Stimulated activated CD4-positive, alpha-beta T cell treated with anti-CD3 and anti-CD28 coated beads, Interleukin-1b, Interleukin-23, amount 100 ng/mL, for 24 hours (primary cell): ENCODE measurements at places on chromosomes 12 and 14.

DNA sequence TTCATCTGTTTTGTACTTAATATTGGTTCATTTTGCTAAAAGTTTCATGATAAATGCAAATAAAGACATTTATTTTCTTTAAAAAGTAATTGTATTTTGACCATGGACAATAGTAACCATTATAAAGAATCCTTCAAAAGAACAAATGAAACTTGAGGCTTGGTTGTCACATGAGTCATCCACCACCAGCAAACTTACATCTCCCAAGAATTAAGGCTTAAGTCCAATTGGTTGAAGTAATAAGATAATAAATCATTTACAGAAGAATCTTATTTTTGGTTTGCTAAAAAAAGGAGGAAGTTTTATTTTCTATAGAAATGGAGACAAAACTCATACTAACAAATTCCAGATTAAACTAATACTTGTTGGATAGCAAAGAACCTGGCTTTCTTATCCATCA, 84.8 kb upstream of the KITLG start:
- no peak for DNase-seq

GRCh38 chr14:81313200-81313599, 86.9 kb downstream of the STON2 start:
- no peak for DNase-seq

DNA sequence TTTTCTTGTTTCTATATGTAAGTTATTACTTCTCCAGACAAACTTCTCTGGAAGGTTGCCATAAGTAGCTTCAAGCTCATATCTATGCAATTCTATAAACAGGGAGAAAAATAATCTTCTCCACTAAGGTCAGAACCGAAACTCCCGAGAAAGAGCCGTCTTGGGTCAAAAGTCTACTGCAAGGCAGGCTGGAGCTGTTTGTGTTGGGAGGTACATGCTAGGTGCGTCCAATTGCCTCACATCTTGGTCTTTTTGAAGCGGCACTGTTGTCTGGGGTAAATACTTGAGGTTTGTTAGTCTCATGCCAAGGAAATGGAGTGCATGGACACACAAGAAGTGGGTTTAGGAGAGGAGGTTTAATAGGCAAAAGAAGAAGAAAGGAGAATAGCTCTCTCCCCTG, 674.7 kb upstream of the TMEM132C start:
- DNase-seq = no peak

DNA sequence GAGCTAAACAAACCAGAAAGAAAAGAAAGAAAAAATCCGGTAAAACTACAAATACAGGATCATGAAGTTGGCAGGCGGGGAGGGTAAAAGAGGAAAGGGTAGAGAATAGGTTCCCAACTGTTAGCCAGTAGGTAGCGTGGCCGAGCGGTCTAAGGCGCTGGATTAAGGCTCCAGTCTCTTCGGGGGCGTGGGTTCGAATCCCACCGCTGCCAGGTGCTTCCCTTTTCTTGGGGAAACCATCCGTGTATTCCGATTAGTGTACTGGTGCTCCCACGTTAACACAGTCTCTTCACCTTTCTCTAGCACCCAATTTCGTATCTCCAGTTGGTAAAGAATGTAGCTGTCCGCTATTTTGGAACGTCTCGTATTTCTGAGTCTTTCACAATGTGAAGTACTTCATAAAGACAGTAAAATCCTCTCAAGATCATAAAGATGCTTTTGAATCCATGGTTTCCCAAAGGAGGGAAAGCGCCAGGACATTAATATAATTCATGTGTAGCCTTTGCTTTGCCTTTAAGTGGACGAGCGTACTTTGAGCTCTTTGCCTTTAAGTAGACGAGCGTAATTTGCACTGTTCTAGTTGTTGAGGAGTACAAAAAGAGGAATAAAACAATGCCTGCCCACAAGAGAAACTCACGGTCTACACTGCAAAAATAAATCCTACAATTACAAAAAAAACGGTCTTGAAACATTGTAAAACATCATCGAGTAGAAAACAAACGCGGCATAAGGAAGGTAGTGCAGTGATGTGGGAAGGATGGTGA, 19.0 kb upstream of the RNASE12 start:
- DNase-seq = peak; percentile 70

DNA sequence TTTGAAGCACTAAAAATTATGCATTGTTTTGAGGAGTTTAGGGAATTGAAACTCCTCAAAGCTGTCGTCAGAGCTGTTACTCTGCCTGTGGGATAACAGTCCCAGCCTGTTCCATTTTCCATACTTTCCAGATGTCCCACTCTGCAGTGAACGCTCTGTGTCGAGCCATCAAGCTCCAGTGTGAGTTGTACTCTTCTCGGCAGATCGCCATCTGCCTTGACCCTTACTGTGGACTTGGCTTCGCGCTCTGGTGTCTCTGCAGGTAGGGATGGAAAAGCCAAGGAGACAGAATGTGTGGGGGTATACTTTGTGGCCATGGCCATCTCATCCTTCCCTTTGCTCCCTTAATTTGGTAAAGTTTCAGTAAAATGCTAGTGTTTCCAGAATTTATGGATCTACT, 35.5 kb upstream of the ATF1 start:
- DNase-seq = no peak

GRCh38 chr14:87152693-87153092, 840.3 kb downstream of the GALC start:
- DNase-seq = no peak

DNA sequence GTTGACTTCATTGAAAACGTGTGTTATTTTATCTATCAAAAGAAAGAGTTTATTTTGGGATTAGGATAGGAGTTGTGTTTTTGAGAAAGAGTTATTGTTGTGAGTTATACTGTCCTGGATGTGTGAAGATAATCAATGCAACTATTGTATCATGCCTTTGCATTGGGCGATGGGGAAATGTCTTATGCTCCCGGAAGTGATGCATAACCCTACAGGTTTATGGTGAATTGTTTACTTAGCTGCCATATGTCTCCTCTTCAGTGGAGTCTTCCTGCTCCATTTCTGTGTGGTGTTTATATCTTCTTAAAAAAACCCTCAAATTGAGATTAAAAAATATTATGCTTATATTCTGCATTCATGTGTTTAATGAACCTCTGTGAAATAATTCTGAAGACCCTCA, 6.5 kb downstream of the PDE3A start:
- DNase-seq = no peak

- DNase-seq = no peak
These were observed 33.2 kb downstream of the DUSP6 start for GRCh38 chr12:89319122-89319521.

DNA sequence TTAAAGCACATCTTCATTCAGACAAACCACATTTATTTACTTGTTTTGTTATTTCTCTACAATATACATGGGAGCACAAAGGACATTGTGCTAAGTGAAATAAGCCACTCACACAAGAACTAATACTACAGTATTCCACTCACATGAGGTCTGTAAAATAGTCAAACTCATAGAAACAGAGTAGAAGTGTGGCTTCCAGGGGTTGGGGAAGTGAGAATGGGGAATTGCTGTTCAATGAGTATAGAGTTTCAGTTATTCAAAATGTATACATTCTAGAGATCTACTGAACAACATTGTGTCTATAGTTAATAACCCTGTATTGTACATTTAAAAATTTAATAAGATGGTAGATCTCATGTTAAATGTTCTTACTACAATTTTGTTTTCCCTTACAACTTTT, 88.8 kb downstream of the ATXN7L3B start:
- DNase-seq = no peak

GRCh38 chr12:89073027-89073398, 279.3 kb downstream of the DUSP6 start:
- no peak for DNase-seq
